NAMALWA (cell line): ENCODE measurements at places on chromosomes 1 and 21.

- DNase-seq = no peak
These were observed 3.2 kb downstream of the FBXO2 start for GRCh38 chr1:11651017-11651416.

DNA sequence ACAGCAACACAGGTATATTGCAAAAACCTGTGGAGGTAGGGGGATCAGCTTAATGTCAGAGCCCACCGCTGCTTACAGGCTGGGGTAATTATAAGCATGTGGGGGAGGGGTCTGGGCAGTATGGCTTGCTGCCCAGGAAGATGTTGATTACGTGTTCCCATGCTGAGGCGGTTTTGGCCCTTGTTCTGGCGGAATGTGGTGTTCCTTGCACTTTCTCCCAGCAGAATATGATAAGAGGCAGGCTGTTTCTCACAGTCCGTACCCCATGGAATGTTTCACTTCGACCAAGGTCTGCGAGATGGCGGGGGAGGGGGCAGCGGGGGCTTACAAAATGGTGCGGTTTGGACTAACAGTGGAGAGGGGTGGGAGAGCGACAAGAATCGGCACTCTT, 9.8 kb upstream of the HPCAL4 start:
- no peak for DNase-seq

DNA sequence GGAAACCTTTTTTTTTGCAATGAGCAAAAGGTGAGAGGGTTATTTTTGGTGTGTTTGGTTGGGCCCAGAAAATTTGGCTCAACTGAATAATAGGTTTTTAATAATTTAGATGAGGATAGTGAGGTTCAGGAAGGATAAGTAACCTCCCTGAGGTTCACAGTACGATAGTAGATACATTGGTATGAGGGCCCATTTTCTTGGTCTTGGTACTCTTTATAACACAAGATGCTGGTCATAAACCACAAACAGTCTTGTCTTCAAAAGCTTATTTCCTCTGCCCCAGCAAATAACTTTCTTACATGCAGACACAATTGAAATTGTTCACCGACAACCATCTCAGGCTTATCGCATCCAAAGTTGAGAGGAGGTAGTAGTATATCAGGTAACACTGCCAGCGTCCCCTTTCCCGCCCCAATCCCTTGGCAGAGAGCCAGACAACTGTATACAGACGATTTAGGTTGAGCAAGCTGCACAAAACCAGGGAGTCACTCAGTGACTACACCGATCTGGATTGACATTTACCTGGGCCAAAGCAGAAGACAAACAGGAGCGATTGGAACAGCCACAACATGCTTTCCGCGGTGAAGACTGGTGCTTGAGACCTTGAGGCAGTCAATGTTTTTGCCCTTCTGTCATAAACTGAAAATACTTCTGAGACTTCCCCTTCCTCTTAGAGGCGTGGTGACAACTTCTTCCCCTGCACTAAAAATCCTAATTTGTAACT, at the start of gene SLAMF6:
Gene SLAMF6 (minus strand): TSS at position 634 of the 724 bp plus-strand sequence. CDS start 63 bp downstream, at position 571.
- peak; percentile 87 for DNase-seq

DNA sequence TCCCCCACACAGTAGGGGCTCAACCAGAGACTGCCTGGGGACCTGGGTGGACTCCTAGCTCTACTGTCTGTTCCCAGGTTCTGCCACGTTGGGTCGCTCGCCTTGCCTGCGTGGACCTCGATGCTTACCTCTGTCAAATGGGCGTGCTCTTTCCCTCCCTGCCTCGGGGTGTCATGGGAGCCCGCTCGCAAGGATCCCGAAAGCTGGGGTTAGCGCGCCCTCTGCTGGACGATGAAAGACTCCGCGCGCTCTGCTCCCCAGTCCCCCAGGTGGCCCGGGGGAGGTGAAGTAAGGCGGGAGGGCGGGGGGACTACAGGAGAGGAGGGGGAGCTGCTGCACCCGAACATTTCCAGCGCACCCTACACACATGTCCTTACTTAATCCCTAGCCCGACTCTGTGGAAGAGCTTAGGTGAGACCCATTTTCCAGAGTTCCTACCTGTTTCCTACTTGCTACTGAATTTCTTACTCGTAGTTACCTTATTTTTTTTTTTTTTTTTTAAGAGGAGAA, 2.3 kb upstream of the BSND start:
- peak; percentile 92 for DNase-seq

GRCh38 chr21:41557884-41558283, 49.9 kb upstream of the TMPRSS2 start:
- no peak for DNase-seq

DNA sequence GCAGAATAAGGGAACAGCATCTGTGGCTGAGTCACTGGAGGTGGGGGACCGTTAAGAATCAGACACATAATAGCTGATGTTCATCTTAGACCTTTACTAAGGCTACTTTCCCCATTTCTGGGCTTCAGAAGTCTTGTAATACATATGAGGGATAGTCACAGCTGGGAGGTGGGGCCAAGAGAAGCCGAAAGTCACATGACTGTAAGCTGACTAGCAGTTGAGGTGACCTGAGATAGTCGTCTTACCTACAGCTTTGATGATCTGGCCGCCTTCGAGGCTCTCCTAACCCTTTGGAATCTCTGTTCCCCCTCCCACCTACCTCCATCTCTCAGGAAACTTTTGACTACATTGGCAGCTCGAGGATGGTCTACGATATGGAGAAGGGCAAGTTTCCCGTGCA, 9.4 kb downstream of the NCSTN start:
- no peak for DNase-seq

GRCh38 chr21:42377211-42377950, 11.0 kb upstream of the TFF1 start:
- no peak for DNase-seq

GRCh38 chr1:108152782-108153222, 47.3 kb downstream of the SLC25A24 start:
- no peak for DNase-seq

- DNase-seq = no peak
These were observed 34.0 kb upstream of the HUNK start for GRCh38 chr21:31838586-31839355.
